Cortex of kidney (tissue), 1 donor: ENCODE measurements at places on chromosomes 3 and 15.

DNA sequence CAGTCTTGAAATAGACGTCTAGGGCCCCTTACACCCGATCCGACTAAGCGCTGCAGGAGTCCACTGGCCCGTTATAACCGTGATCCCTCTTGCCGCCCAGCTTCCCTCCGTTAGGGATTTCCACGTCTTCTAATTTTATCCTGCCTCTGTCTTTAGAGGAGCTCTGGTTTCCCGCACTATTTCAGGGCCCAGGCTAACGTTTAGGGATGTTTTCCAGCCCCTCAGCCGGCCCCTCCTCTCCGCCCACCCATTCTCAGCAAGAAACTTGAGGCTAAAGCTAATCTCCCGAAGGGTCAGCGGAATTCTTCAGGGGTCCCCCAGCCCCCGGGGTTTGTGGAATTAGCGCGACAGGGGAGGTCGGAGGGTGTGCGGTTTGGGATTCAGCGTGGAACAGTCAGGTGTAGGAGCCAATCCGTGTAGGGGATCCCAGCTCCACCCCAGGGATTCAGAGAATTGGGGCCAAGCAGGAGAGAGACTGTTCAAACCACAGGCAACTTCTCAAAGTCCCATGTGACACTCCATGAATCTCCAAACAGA lies 1.6 kb downstream of the PTX3 start:
- DNase-seq = no peak

DNA sequence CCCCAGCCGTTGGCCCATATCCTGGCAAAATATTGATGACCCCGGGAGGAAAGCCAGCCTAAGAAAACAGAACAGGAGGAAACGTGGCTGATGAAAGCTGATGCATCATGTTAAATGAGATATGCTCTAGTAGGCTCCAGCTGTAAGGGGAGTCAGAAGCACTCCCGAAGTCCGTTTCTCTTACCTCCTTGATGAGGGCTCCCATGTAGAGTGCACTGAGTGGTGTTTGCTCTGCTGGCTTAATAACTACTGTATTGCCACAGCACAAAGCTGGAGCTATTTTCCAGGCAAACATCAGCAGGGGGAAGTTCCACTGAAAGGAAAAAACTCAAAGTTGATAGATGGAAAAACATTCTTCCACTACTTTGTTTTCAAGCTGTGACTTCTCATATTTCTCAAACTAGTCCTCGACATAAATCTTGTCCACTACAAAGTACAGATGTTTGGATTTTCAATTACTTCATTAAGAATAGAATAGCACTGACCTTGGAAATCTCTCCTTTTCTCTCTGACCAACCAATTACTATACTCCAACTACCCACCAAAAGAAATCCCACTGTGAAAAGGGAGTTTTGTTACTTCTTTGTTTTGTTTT lies 72.7 kb downstream of the ALDH1A2 start:
- DNase-seq = no peak

DNA sequence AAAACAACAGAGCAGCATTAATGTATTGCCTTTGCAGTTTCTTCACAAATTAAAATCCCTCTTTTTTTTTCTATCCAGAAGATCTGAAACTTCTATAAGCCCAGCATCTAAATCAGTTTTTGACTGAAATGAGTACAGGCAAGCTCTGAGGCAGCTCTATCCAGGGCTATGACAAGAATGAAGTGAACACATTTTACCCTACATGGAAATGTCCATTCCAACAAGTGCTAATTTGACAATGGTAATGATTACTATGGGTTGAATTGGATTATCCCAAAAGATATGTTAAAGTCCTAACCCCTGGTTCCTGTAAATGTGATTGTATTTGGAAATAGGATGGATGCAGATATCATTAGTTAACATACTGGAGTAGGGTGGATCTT lies 115.7 kb downstream of the RPL22L1 start:
- DNase-seq = no peak

DNA sequence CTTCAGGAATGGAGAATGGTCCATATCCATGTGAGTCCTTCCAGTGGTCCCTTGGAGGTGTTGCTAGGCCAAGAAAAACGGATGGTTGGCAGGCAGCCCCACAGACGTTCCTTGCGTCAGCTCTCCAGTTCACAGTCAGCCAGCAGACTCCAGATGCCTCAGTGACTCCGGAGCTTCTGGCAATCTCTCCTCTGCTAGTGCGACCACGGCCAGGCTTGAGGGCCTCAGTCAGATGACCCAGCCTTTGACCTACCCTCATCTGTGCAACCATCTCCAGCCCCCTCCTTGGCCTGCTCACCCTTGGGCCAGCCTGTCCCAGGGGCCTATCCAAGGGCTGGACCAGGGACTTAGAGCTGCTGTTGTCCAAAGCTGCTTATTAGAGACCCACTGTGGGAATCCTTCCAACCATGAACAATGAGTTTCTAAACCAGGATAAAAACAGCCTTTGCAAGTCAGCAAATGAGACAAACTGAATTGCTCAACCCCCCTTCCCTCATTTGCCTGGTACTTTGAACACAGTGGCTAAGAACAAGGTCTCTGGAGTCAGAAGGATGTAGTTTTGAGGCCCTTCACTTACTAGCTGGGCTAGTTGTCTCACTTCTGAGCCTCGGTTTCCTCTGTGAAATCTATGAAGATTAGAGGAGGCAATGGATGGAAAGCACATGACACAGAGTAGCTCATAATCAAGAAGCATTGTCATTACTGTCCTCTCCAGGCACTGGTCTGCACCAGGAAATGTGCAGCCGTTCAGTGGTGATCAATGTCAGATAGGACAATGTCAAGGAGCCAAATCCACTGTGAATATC lies 44.8 kb downstream of the ANP32A start:
- DNase-seq = no peak

- no peak for DNase-seq
These were observed 18.2 kb upstream of the B4GALT4 start for GRCh38 chr3:119258915-119259314.

- no peak for DNase-seq
These were observed 62.1 kb upstream of the NR2C2 start for GRCh38 chr3:14885307-14885706.
